Activated CD4-positive, CD25-positive, alpha-beta regulatory T cell treated with anti-CD3 and anti-CD28 coated beads, Interleukin-2, amount 50 U/mL, for 24 hours (primary cell): ENCODE measurements at places on chromosomes 2 and 18.

GRCh38 chr2:238299803-238300202, 11.4 kb upstream of the PER2 start:
- ATAC-seq: no peak

- ATAC-seq: no peak
Observed at GRCh38 chr2:218391202-218391601, 8.5 kb upstream of the CTDSP1 start.

- no peak for ATAC-seq
Observed at GRCh38 chr2:144111437-144111836, 408.5 kb downstream of the ZEB2 start.

GRCh38 chr2:84873350-84873749, 7.5 kb downstream of the TRABD2A start:
- ATAC-seq: peak; percentile 81

DNA sequence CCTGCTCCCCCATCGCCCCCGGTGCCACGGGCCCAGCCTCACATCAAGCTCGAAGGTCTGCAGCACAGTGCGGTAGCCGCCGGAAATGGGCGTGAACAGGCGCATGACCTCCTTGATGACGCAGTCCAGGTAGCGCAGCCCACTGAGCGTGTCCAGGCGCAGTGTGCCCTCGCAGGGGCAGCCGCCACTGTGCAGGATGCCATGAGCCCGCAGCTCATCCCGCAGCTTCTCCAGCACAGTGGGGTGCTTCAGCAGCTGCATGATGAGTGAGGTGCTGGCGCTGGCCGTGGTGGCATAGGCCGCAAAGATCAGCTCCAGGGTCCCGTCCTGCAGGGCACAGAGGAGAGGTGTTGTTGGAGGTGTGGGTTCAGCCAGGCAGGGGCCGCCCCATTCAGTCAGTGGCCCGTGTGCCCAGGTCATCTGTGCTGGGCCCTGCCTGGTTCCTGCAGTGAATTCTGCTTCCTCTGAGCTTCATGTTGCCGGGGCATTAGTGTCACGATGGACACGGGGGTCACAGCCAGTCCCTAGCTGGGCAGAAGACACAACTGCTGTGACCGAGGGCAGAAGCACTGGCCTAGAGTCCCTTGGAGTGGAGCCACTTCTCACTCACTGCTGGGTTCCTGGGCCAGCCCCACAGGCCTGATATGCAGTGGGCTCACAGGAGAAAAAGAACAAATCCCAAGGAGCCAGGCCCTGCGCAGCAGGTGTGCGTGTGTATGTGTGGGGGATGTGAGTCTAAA, 14.5 kb downstream of the CYP26B1 start:
- ATAC-seq: no peak

DNA sequence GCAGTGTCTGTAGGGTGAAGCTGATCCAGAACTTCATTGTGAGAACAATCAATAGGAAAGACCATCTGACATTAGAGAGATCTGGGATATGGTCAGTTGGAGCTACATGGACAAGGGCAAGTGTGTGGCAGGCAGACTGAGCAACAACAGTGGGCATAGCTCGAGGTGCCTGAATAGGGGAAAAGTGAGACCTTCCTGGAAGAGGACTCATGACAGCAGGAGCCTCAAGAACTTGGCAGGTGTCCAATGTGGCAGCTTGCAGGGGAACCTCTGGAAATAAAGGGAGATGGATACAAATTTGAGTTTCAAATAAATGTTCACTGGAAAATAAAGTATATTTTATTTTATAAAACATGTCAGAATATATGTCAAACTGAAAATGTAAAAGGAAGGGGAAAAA, 117.9 kb downstream of the TANC1 start:
- ATAC-seq: no peak

DNA sequence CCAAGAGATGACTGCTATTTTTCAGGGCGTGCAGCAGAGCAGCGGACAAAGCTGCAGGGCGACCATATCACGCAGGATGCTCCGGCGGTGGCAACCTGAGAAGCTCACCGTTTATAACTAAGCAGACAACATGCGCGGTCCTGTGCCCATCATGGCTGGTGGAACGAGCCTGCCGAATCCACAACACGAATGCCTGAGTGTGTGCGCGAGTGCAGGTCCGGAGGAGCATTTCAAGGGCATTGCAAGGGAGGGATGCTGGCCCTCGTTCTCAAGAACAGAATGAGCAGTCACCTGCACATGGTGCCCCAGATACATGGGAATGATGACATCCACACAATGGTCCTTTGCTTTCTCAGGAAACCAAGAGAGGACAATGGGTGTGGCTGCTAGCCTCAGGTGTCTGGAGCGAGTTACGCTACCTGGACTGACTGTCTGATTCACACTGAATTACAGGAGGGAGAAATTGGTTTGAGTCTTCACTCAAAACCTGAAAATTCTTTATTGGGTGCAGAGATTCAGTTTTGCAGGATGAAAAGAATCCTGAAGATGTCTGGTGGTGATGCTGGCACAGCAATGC, 39.8 kb downstream of the TBC1D8 start:
- no peak for ATAC-seq

- no peak for ATAC-seq
Observed at GRCh38 chr2:194264586-194264985, 1392.4 kb upstream of the SLC39A10 start.

- no peak for ATAC-seq
Observed at GRCh38 chr18:22609642-22610041, 191.9 kb upstream of the CTAGE1 start.

DNA sequence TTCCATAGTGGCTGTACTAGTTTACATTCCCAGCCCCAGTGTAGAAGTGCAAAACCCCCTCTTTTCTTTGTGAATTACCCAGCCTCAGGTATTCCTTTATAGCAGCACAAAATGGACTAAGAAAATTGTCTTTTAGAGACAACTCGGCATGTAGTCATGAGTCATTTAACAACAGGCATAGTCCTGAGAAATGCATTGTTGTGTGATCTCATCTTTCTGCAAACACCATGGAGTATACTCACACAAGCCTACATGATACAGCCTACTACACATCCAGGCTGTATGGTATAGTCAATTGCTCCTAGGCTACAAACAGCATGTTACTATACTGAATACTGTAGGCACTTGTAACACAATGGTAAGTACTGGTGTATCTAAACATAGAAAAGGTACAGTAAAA, 44.4 kb upstream of the MBP start:
- no peak for ATAC-seq

DNA sequence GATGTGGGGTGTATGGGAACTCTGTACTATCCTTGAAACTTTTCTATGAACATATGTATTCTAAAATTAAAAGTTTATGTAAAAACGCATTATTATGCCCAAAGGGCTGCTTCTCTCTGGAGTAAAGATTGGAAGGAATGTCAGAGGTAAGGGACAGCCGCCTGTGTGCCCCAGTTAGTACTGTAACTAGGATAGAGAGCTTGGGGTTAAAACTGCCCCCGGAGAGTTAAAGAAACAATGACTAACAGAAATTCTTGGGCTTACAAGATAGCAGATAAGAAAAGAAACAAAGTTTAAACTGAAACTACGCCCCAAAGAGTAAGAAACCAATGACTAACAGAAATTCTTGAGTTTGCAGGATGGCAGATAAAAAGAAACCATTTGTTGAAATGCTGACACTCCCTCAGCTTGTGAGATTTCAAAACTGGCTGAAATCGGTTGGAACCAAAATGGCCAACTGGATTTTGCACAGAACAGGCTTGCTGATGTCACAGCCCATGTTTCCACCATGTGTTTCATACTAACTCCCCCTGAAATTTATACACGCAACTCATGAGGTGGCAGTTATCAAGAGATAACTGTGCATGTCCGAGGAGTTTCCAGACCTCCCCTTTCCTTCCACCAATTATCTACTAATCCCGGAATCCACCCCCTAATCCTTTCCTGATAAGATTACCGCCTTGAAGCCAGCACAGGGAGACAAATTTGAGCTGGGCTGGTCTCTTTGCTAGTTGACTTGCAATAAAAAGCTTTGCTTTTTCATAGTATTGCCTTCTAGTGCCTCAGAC, 8.7 kb upstream of the TXNDC2 start:
- peak; percentile 51 for ATAC-seq

GRCh38 chr2:119674711-119675500, 4.1 kb upstream of the TMEM177 start:
- no peak for ATAC-seq

GRCh38 chr18:59921384-59921891, 21.6 kb downstream of the PMAIP1 start:
- ATAC-seq: peak; percentile 80

- ATAC-seq: no peak
Observed at GRCh38 chr2:46023165-46023854, 273.9 kb upstream of the EPAS1 start.

DNA sequence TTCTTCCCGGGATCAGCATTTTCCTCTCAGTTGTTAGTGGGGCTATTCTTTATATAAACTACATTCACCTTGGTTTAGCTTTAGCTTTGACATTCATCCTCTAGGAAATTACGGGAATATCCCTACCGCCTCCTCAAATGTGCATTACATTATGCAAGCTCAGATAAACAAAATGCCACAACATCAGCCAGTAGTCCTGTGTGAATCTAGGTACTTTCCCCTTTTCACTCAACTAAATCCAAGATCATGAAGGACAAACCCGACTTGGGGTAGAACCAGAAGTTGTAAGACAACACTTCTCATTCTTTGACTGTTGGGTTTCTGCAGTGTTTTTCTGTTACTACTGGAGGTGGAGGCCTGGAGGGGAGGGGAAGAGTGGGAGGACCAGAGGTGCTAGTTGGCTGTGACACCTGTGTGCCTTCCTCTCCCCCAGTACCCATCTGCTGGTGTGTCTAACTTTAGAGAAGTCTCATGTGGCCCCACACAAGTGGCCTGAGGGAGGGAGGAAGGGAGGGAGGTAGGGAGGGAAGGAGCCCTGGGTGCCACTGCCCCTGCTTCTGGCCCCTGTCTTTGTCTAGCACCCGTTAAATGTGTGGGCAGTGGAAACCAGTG, 84.8 kb upstream of the BCL2L11 start:
- ATAC-seq: no peak

- ATAC-seq: no peak
Observed at GRCh38 chr2:383178-383577, 95.3 kb upstream of the ALKAL2 start.

DNA sequence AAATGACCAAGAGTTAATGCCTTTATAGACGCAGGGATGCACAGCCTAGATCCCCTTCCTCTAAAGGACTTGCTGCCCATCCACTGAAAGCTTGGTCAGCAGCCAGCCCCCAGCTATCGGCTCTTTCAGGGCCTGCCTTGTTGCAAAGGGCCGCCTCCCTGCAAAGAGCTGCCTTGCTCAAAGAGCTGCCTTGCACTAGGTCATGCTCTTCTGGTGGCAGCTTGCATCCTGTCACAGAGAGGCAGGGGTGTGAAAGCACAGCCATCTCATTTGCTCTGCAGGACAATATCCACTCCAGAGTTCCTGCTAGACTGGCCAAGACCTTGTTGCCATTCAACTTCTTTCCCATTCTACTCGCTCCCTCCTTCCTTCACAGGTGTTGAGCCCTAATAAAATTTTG, 137.1 kb downstream of the MCFD2 start:
- no peak for ATAC-seq

GRCh38 chr2:126912201-126912600, 13.5 kb downstream of the TEX51 start:
- ATAC-seq: no peak

GRCh38 chr18:63346031-63346430, 21.0 kb downstream of the KDSR start:
- ATAC-seq: no peak

DNA sequence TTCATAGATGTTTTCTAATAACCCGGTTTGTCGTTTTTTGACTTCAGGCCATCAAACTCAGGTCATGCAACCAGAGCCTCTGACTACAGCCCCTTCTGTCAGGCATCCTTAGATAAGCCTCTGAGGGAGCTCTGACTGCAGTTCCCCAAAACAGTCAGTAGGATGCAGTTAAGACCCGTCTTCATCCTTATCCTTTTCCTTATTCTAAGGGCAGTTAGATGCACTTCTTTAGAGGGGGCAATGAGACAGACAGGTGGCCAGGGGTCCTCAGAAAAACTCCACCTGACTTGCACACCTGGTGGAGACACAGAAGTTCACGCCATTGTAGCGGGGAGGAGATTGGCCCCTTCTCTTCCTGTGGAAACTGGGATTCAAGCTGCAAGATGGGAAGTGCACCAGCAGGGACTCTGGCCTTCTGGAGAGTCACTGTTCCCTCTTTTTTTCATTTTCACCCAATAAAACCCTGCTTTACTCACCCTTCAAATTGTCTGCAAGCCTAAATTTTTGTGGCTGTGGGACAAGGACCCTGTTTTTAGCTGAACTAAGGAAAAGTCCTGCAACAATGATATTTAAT, 104.8 kb upstream of the TFPI start:
- ATAC-seq: no peak

- peak; percentile 66 for ATAC-seq
Observed at GRCh38 chr2:148545390-148546256, 98.9 kb upstream of the EPC2 start.

- ATAC-seq: no peak
Observed at GRCh38 chr2:39875182-39875913, 96.3 kb upstream of the THUMPD2 start.

- no peak for ATAC-seq
Observed at GRCh38 chr2:173667415-173667814, 297.8 kb downstream of the SP3 start.
